ENCODE measurements at places on chromosomes 2 and 18.

DNA sequence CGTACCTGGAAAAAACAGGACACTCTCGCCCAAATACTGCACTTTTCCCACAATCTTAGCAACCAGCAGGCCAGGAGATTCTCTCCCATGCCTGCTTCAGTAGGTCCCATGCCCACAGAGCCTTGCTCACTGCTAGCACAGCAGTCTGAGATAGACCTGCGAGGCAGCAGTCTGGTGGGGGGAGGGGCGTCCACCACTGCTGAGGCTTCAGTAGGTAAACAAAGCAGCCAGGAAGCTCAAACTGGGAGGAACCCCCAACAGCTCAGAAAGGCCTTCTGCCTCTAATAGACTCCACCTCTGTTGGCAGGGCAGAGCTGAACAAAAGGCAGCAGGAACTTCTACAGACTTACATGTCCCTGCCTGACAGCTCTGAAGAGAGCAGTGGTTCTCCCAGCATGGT, 1202.8 kb upstream of the ACVR2A start:
- DNase-seq: no peak

DNA sequence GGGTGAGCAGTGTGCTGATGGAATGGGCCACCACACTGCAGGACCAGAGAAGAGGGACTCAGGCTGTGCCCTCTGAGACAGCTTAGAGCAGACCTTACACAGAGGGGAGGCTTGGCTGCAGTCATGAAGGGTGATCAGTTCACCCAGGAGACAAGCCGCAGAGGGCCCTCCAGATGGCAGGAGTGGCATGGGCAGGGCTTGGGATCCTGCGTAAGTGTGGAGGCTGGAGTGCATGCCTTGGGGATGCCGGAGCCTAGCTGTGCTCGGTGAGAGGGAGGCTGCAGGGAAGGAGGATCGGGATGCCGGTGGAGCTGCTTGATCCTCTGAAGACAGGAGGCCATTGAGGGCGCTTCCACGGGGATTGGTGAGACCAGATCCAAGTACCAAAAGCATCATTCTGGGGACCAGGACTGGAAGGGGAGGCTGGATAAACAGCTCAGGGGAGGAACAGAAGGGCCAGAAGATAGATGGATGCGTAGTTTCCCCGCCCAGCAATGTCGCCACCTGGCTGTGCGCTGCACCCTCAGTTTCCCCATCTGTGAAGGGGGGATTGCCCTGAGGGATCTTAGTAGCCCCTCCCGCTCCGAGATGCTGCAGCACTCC, 163.4 kb downstream of the INHBB start:
- no peak for DNase-seq

DNA sequence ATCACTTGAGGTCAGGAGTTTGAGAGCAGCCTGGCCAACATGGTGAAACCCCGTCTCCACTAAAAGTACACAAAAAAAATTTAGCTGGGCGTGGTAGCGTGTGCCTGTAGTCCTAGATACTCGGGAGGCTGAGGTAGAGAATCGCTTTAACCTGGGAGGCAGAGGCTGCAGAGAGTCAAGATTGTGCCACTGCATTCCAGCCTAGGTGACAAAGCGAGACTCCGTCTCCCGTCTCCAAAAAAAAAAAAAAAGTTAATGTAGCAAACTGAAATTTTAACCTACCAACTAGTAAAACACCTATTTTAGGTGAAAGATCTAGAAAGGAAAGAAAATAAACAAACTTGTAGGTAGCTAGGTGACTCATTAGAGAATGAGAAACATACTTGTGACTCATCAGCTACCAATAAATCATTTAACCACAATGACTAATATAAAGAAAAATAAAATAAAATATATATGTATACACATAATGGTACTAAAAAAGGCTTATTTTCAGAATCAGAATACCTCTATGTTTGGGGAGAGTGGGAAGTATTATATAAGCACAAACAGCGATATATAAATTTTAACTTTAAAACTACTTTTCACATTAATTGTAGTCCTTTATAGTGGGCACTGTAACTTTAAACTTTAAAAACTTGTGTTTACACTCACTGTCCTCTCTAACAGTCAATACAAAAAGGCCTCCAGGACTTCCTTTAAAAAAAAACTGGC, 36.6 kb downstream of the DARS1 start:
- DNase-seq: no peak

GRCh38 chr2:241273210-241274020, 42.1 kb downstream of the HDLBP start:
- DNase-seq: no peak

- no peak for DNase-seq
These were observed 38.8 kb downstream of the APLF start for GRCh38 chr2:68506170-68506569.

GRCh38 chr18:31101183-31102024, 817 bp downstream of the DSC2 start:
- peak; percentile 90 for DNase-seq

DNA sequence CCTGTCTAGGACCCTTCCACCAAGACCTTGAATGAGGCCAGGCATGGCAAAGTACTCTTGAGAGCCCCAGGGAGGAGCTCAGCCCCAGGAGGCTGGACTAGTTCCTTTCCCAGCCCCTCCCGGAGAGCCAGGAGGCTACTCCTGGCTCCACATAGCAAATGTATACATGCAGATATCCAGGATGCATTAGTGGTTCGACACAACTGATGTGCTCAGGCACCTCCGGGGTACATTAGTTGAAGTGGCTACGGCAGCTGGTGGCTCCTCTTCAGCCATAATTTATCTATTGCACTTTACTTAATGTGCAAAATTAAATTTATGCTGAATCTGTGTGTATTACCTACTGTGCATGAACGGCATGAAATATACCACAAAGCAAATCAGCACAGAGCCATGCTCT, 182.8 kb upstream of the MEIS1 start:
- no peak for DNase-seq

- no peak for DNase-seq
These were observed 61.2 kb upstream of the SLC39A10 start for GRCh38 chr2:195595825-195596224.

DNA sequence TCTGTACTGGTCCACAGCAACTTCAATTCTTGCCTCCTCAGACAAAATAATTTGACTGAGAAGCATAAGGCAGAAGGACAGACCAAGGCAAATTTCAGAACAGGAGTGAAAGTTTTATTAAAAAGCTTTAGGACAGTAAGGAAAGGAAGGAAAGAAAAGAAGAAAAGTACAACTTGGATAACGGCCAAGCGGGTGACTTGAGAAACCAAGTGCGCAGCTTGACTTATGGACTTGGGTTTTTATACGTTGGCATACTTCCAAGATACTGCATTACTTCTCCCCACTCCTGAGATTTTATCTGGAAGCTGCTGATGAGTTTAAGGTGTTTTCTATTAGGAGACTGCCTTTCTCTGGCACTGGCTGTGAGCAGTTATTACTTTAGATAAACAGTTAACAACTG, 64.7 kb downstream of the CCDC178 start:
- DNase-seq: no peak

- peak; percentile 94 for DNase-seq
These were observed at the start of the genes LIPT1 and TSGA10 for GRCh38 chr2:99154643-99155536. Gene LIPT1, plus strand, starts transcription at chr2:99154967. Its CDS starts 6,991 bp downstream, at chr2:99161958. Gene TSGA10, minus strand, starts transcription at chr2:99154942. Its CDS starts 45,503 bp downstream, at chr2:99109439.

GRCh38 chr18:58303363-58303762, 259.3 kb downstream of the NEDD4L start:
- no peak for DNase-seq

DNA sequence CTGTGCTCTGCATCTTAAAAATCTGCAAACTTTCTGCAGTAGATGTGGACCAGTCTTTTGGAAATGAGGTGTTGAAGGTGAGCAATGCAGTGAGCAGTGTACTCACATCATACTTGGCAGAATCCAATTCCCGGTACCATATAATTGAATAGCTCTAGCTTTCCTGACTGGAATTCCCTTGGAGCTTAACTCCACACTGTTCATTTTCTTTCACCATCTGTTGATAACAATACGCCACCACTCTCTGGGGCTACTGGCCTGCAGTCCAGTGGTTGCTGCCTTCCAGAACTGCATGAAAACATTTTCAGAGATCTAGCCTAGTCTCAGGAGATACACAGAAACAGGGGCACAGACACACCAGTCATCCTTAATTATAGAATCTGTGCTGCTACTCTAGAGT, 820.0 kb upstream of the NXPH2 start:
- DNase-seq: no peak

GRCh38 chr2:129891341-129892320, 87.8 kb upstream of the RAB6C start:
- DNase-seq: no peak
